CD4-positive, alpha-beta T cell treated with Interleukin-2 at 100 ng/mL for 4 hours (primary cell): ENCODE measurements at places on chromosomes 7 and 10.

GRCh38 chr7:85587785-85588184 lies 400.9 kb upstream of the SEMA3D start:
- no peak for DNase-seq

GRCh38 chr10:128625926-128626325 lies 499.7 kb upstream of the MKI67 start:
- DNase-seq = no peak

- DNase-seq = no peak
Observed at GRCh38 chr7:121103579-121103978, 115.1 kb downstream of the CPED1 start.

DNA sequence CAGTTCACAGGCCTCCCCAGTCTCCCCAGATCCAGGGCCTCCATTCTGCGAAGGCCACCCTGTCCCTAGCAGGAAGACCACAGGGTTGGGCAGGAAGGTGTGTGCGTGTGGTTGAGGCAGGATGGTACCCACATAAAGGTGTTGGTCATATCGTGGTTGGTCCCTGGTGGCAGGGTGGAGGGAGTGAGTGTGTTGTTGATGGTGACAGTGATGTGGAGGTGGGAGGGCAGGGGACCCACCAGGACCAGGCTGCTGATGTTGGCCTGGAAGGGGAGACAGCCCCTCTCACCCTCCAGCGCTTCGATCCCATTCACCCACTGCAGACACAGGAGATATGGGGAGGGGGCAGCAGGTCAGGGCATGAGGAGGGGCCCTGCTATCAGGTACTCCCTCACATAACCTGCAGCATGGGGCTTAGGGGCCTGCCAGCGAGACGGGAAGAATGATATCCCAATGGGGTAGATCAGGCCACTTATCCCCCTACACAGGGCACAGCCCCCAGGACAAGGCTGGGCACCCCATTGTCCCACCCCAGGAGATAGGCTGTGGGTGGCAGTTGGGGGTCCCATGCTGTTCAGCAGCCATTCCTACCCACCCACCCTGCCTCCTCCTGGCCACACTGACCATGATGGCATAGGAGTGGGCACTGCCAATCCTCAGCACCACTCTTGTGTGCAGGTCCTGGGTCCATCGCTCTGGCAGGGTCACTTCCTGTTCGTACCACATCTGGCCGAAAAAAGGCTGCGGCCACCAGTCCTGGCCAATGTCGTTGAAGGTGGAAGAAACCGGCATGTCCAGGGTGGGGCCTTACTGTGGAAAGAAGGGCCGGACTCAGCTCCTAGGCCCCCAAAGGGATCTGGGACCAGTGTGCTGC lies 69.0 kb upstream of the ZNF479 start:
- no peak for DNase-seq

DNA sequence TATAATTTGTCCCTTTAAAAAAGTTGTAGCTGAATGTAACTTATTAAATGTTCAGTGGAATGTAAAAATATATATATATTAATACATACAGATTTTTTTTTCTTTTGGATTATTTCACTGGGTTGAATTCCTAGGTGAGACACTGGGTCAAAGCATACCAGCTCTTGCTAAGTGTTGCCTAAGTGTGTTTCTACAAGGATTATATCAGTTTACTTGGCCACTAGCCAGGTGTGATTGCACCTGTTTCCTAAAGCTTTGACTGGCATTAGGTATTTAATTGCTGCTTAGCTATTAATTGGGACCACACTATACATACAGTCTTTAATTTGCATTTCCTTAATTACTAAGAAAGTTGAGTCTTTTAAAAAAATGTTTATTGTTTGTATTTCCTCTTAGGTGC lies 5.5 kb upstream of the ELOVL3 start:
- DNase-seq = no peak
